CD4-positive, alpha-beta T cell treated with Interleukin-10 for 1 hour (primary cell): ENCODE measurements at places on chromosomes 4 and X.

DNA sequence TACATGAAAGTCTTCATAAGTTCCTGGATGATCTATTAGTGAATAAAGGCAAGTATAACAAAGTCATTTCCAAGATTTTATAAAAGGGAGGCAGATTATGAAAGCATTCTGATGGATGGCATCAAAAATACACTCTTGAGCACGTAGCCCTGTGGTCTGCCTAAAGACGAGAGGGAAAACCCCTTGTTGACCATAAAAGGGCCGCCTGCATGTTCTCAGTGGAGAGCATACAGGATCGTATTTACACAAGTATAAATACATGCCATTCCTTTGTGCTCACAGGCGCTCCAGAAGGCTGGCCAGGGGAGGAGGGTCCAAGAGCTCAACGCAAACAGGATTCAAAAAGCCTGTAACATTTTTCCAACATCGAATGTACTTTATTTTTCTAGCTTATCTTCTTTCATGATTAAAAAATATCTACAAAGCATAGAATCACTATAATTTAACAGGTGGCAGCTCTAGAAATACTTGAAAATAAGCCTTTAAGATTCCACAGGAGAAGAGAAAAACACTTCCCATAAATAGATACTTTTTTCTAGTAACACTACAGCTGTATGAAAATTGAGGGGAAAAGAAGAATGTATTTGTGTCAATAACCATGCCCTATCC is 29.6 kb downstream of the PDGFC start:
- no peak for DNase-seq

GRCh38 chrX:31117266-31117665 is 45.4 kb upstream of the FTHL17 start:
- no peak for DNase-seq

DNA sequence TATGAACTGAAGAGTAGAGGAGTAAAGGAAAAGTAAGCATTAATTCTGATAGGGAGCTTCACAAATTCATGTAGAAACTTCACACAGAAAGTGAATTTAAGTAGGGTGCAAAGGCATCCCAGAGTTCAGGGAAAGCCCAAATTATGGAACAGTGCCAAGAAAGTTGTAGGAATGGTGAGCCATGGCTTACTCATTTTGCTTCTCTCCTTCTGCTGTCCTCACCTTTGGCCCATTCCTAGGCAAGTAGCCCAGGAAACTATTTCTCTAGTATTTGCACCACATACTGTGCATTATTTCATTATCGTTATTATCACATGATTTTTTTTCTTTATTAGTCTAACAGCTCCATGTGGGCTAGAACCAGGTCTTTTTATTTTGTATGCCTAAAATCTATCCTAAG is 34.9 kb upstream of the IL1RAPL1 start:
- DNase-seq: no peak

GRCh38 chr4:915041-915474 is 17.1 kb downstream of the GAK start:
- no peak for DNase-seq

GRCh38 chrX:153690466-153690865 is 2.7 kb downstream of the SLC6A8 start:
- DNase-seq: no peak

DNA sequence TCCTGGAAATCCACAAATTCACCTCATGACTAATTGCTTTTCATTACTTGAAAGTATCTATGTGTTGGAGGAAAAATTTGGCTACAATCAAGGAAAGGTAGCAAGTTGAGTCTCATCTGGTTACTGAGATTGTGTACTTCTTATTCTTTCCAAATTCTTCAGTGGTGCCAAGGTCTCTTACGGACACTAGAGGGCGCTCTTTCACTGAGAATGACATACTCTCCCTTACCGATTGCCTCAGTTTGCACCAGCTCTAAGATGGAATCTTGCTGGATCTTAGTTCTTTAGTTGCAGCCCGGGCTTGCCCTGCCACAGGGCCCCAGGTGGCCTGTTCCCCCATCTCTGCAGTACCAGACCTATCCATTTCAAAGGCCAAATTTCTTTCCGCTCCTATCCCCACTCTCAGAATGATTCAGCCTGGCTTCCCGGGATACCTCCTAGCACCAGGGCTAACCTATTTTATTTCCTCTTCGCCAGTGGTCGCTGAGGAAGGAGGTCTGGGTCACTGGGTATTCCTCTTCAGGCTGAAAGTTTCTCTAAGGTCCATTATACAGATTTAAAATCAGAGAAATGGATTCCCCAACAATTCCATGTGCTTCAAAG is 24.6 kb upstream of the GPR50 start:
- DNase-seq: peak; percentile 45

GRCh38 chrX:68644861-68645260 is 2.6 kb upstream of the STARD8 start:
- no peak for DNase-seq

- peak; percentile 73 for DNase-seq
These were observed at the start of gene NAP1L2 for GRCh38 chrX:73214426-73215094. NAP1L2 (minus strand) TSS chrX:73214851; CDS start chrX:73214492, 359 bp downstream.

DNA sequence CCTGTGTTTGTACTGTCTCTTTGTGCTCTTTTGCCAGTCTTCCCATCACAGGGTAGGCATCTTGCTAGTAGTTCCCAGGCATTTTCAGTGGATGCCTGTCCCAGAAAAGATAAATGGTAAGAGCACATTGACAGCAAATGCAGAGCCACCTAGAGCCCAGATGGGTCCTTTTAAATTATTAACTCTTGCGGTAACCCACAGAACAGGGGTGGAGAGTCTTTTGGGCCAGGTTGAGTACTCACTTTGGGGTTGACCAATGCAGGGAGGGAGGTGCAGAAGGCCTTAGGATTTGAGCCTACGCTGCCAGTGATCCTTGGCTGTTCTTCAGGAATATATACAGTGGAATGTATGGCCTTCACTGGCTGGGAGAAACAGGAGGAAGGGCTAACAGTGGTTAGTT is 173.8 kb downstream of the MSN start:
- DNase-seq: no peak

DNA sequence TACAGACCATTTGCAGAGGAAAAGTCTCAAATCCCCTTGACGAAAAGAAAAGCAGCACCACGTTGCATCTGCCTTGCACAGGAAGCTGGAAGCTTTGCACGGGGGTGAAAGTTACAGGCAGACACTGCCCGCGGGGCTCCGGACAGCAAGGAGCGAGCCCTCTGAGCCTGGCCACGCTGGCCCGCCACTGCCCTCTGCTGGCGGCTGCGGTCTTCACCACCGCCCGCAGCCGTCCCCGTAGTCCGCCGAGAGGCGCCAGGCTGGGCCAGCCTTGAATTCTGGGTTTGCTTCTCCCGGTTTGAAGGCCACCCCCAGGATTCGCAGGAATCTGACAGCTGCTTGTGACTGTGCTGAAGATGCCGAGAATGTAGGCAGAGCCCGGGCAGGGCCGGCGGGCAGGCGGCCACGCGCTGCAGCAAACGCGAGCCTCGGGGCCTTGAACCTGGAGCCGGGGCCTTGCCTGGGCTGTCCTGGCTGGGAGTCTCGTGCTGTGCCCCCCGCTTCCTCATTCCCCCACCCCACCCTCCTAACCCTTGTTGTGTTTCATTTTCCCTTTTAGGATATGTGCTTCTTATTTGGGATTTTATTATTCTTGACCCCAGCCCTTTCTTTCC is 49.2 kb downstream of the ENPP6 start:
- DNase-seq: peak; percentile 32

DNA sequence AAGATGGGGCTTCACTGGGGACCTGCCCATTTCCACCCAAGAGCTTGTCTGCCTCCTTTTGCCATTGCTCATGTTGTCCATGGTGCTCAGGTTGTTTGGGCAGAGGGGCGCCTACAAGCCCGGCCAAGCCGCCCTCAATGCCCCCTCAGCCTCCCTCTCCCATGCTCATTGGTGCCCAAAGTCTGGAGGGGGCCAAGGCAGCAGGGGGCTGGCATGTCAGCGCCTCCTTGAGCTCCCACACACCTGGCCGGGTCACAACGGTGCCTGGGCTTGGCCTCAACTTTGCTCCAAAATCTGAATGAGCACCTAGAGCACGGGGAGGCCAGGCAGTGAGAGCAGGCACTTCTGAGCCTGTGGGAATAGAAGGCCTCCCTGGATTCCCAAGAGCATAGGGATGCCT is 1598.8 kb downstream of the PCDH7 start:
- DNase-seq: no peak

- DNase-seq: no peak
These were observed 161.4 kb downstream of the ENOX2 start for GRCh38 chrX:130741584-130741983.

DNA sequence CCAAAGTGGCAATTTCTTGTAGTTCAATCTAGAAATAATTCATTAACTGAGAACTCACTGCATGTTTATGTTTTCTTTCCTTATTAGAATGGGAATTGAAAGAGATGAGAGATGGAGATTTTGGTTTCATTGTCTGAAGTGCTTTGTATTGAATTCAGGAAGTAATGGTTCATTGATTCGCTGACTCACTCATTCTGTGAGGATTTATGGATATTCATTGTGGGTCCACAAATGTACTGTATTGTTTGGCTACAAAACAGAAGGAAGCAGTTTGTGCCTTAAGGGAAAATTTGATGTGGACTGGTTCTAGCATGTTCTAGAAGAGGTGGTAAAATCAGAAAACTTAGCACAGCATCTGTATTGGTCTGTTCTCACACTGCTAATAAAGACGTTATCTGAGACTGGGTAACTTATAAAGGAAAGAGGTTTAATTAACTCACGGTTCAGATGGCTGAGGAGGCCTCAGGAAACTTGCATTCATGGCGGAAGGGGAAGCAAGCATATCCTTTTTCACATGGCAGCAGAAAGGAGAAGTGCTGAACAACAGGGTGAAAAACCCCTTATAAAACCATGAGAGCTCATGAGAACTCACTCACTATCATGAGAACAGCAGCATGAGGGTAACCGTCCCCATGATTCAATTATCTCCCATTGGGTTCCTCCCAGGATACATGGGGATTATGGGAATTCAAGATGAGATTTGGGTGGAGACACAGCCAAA is 132.3 kb upstream of the VCX3A start:
- no peak for DNase-seq

GRCh38 chr4:52863324-52863723 is 1.2 kb downstream of the RASL11B start:
- DNase-seq: no peak

- DNase-seq: no peak
These were observed 130.8 kb downstream of the PJA1 start for GRCh38 chrX:69034451-69034850.

GRCh38 chr4:103207673-103208072 is 9.5 kb upstream of the CENPE start:
- no peak for DNase-seq

DNA sequence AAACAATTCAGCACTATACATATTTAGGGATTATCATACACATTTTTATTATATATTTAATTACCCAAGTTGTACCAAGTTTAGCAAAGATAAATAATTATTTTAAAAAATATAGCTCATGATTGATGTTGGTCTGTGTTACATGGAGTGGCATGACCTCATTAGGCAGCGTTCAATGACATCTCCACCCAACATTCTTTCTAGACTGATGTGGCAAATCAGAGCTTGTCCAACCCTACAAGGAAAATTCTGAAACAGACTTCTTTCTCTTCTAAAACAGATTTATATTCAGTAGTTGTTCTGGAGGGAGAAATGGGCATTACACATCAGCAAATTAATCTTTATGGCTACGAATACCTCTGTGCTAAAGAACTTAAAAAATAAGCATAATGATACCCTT is 189.7 kb downstream of the PDGFC start:
- no peak for DNase-seq

GRCh38 chr4:176334066-176334465 is 14.3 kb downstream of the SPCS3 start:
- no peak for DNase-seq
